Stimulated activated CD8-positive, alpha-beta memory T cell treated with anti-CD3 and anti-CD28 coated beads, Interleukin-12 subunit alpha, Interleukin-12 subunit beta, amount 100 ng/mL, for 1 hour (primary cell): ENCODE measurements at places on chromosomes 13 and 19.

GRCh38 chr13:66567899-66568612, 662.1 kb downstream of the PCDH9 start:
- DNase-seq = no peak

DNA sequence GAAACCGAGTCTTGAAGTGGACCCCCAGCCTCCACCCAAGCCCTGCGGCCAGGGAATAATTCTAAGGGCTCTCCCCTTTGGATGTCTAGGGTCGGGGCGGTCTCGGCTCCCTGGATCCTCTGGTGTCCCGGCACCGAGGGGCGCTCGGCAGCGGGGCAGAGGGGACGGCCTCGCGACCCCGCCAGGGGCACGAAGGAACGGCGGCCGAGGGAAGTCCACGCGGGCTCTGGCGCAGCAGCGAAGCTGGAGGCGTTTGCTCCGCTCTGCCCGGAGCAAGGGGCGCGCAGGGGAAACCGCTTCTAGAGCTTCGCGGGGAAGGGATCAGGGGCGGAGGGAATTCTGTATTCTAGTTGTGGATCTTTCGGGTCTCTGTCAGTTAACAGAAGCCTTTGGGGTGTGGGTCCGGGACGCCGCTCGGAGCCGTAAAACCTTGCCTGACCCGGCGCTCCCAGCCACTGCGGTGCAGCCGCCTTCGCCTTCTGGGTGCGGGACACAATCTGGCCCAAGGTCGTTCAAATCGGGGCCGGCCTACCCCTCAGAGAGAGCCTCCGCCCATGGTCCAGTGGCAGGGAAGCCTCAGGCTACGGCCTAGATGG, 118.2 kb downstream of the KCNRG start:
- no peak for DNase-seq

DNA sequence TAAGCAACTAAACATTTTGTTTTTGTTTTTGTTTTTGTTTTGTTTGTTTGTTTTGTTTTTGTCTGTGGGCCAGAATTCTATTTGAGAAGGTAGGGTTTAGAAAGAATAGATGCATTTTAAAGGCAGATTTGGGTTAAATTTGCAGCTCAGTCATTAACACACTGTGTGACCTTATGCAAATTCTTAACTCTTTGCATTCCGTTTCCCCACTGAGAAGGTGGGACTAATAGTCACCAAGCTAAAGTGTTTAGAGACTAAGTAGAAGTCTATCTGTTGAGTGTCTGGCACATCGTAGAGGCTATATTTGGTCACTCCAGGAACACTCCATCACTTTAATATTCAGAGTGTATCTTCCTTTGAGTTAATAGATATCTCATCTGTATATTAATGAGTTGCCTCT, 87.1 kb downstream of the CCNA1 start:
- no peak for DNase-seq

- DNase-seq = no peak
Measured at GRCh38 chr19:40507892-40508291, 41.1 kb downstream of the SPTBN4 start.

GRCh38 chr13:102903659-102904407, 58.0 kb downstream of the ERCC5 start:
- DNase-seq = no peak

DNA sequence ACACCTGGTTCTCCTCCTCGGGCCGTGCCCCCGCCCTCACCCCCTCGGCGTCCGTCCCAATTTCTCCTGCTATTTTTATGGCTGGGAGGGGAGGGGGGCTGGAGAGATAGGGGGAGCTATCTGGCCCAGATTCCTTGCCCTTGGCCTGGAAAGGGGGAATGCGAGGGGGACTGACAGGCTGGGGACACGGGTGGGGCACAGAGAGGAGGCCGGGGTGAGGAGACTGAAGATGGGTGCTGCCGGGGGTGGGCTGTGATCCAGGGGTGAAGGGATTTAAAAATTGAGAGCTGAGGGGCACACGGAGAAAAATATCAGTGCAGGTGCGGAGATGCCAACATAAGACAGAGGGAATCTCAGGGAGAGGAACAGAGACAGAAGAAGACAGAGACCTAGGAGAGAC, 2.3 kb downstream of the PRKCG start:
- no peak for DNase-seq
